ENCODE measurements at places on chromosomes 1 and 21. TPM values are rescaled to one million over a fixed set of nuclear protein-coding genes. Genes with fewer than 3 reads are reported as not detected.
A peak's percentile ranks its signal among the peaks of the same experiment; 100 is the strongest.

GRCh38 chr1:192631749-192632148, 4.2 kb upstream of the RGS13 start:
- H3K36me3 ChIP-seq: no peaks in the 10 kb centered on the region
- H3K4me1 ChIP-seq: peaks cover 11% of the 10 kb centered on the region
- H3K4me3 ChIP-seq: no peak overlapping the region
- H3K27ac ChIP-seq: no peak overlapping the region
- H3K27me3 ChIP-seq: no peaks in the 10 kb centered on the region

Gene PTPN22
- total RNA-seq: 0.82 TPM

GRCh38 chr21:44649521-44650100, 3.4 kb downstream of the KRTAP10-11 start:
- no peaks in the 10 kb centered on the region for H3K27me3 ChIP-seq
- H3K4me1 ChIP-seq: no peaks in the 10 kb centered on the region
- no peak overlapping the region for H3K27ac ChIP-seq
- H3K36me3 ChIP-seq: no peaks in the 10 kb centered on the region
- no peak for DNase-seq

- H3K4me3 ChIP-seq: no peak overlapping the region
- no peaks in the 10 kb centered on the region for H3K36me3 ChIP-seq
- no peaks in the 10 kb centered on the region for H3K27me3 ChIP-seq
- H3K27ac ChIP-seq: no peak overlapping the region
- DNase-seq: no peak
Observed at GRCh38 chr1:101174722-101175121, 62.1 kb upstream of the S1PR1 start.

Gene RPTN
- total RNA-seq: not detected

Gene ITLN2
- total RNA-seq: not detected

DNA sequence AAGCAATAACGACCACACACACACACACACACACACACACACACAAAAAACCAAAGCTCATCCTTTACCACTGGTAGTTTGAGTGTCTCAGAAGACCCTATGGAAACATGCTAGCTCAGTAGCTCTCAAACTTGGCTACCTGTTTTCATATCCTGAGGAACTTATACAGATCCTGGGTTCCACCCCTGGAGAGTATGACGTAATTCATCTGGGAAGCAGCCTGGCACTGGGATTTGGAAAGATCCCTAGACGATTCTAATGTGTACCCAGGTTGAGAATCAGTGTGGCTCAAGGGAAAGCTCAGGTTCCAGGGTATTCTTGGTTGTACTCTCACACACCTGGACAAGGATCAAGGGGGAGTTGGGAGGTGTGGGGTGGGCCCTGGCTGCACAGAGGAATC, 85.9 kb downstream of the SELENOF start:
- H3K27ac ChIP-seq: no peak overlapping the region
- no peaks in the 10 kb centered on the region for H3K36me3 ChIP-seq
- no peak overlapping the region for H3K4me3 ChIP-seq
- no peaks in the 10 kb centered on the region for H3K27me3 ChIP-seq
- no peaks in the 10 kb centered on the region for H3K4me1 ChIP-seq

- H3K4me1 ChIP-seq: no peaks in the 10 kb centered on the region
- H3K4me3 ChIP-seq: no peak overlapping the region
- no peaks in the 10 kb centered on the region for H3K27me3 ChIP-seq
- DNase-seq: no peak
- no peak overlapping the region for H3K27ac ChIP-seq
- no peaks in the 10 kb centered on the region for H3K36me3 ChIP-seq
Observed at GRCh38 chr1:71509051-71509595, 428.3 kb upstream of the ZRANB2 start.

DNA sequence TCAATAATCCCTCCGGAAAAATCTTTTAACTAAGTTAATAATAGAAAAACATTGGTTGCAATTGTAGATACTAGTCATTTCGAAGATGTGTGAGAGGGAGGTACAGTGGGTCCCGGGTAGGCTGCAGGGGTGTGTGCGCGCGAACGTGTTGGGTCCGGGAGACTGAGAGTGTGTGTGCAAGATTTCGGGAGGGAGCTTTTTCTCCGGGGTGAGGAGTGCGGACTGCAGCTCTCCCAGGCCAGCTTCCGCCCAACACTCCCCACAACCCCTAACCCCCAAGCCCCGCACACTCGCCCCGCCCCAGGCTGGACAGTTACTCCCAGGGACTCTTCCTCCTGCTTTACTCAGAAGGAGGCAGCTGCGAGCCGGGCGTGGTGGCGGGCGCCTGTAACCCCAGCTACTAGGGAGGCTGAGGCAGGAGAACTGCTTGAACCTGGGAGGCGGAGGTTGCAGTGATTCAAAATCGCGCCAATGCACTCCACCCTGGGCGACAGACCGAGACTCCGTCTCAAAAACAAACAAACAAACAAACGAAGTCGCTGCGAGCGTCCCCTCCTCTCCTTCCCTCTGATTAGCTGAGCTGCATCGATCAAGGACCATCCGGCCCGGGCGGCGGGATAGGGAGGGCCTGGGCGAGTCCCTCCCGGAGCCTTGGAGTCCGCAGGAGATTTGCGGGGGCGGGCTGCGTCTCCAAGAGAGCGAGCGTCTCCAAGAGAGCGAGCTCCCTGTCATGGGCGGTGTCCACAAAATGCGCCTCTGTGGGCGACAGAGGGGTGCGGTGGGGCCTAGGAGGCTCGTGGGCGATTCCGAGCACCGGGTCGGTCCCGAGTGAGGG, 28.3 kb upstream of the PPM1J start:
- H3K27me3 ChIP-seq: peaks cover 40% of the 10 kb centered on the region
- H3K27ac ChIP-seq: no peak overlapping the region
- H3K4me3 ChIP-seq: peak overlapping the region; percentile 43
- no peak for DNase-seq

DNA sequence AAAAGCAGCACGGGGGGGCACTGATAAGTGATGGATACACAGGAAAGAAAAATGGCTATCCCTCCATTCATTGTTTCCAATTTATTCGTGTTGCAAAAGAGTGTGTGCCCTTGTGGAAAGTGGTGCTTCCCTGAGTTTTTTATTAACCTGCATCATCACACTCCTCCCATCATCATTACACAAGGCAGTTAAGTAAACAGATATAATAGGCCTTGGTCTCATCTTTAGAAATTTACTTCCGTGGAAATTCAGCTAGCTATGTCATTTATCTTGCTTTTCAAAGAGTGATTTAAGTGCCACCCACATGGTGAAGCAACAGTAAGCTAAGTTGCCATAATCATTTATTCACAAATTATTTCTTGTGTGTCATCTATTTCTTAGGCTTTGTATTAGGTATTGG, 473.3 kb downstream of the NEGR1 start:
- no peaks in the 10 kb centered on the region for H3K27me3 ChIP-seq

Gene PHF13
- 8.4 TPM for total RNA-seq

DNA sequence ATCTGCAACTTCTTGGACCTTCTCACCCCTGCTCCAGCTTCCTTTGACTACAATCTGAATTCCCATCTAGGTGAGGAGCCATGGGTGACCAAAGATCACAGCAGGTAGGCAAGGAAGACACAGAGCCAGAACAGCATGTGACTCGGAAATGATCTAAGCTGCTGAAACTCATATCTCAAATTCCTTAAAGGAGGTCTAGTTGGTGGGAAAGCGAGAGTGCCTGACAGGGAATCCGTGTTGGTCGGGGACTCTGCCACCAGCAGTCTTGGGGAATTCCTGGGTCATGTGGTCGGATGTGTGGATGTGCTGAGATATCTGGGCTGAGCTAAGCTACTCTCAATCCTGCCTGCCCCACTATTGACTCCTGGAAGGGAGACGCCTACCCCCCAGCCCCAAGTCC, 3.2 kb upstream of the NUAK2 start:
- H3K4me3 ChIP-seq: no peak overlapping the region
- H3K36me3 ChIP-seq: no peaks in the 10 kb centered on the region
- peaks cover 16% of the 10 kb centered on the region for H3K27me3 ChIP-seq

DNA sequence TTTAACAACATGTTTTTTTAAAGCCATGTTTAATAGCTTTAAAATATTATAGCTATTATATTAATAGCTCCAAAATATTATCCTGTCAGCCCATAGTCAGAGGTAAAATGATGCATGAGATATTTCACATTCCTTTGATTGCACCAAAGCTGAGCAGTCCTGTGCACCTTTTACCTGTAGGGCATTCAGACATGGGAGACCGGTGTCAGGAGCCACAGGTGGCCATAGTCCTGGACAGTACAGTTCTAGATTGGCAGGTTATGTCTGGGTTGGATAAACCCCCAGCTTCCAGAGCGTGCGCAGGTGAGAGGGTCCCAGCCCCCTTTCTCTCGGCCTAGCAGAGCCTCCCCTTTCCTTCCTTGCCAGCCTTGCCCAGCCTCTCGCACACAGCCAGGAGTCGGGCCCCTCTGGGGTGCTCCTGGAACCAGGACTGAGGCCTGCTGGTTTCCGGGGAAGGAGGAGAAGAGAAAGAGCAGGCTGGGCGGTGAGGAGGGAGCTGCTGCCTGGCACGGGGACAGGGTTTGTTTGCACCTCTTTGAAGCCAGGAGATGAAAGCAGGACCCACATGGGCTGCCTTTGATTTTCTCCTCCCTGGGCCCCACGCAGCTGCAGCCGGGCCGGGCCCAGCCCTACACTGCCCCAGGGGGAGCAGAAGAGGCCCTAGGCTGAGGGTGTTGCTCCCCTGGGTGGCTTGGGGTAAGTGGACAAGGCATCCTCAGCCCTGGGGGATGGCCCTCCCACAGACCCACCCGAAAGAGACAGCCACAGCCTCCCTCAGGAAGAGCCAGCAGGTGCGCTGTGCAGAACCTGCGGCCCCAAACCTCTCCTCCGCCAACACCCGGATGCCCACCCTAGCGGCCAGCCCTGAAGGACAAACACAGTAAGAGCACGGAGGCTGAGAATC, 75.2 kb upstream of the TARDBP start:
- H3K4me3 ChIP-seq: no peak overlapping the region
- no peaks in the 10 kb centered on the region for H3K4me1 ChIP-seq
- no peaks in the 10 kb centered on the region for H3K36me3 ChIP-seq
- no peak for DNase-seq

Gene USP21
- 20.0 TPM for total RNA-seq

DNA sequence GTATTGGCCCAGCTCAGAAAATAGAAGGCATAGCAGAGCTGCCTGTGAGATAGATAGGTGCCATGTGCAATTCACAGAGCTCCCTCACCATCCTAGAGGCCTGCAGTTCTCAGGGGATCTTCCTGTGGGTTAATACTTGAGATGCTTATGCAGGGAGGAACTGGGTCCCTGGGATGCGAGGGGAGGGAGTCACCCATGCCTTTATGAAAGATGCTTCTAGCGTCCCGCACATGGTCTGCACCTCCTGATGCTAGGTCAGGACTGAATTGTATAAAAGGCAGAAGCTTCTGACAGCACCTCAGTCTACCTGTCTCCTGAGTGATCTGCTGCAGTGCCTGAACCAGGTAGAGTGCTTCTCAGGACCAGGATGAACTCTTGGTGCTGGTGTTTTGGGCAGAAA, at the start of gene LCE5A:
LCE5A (plus strand) TSS at position 301 of the 400 bp plus-strand sequence. CDS start 732 bp downstream, outside the sequence.
- no peak for DNase-seq
- no peak within 1 kb of the TSS for H3K27ac ChIP-seq
- peaks cover 17% of the 10 kb centered on the region for H3K27me3 ChIP-seq
- no peaks in the 10 kb centered on the region for H3K36me3 ChIP-seq
- H3K4me3 ChIP-seq: no peak within 1 kb of the TSS

Gene CELA3A
- 2.9 TPM for total RNA-seq

DNA sequence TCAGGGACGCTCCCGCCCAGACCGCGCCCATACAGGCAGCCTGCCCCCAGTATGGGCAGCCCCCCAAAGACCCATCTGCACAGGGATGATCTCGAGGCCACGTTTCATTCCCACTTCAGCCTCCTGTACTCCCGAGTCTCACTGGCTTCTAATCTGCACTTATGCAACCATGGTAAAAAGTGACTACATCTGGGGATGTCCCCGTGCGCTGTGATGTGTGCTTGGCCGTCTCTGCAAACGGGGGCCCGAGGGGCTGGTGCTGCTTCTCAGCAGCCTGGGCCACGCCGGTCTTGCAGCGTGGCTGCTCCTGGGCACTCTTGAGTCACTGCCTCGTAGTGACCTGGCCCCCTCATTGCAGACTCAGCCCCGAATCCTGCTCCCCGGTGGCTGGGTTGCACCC, 17.4 kb upstream of the PLCH2 start:
- H3K27me3 ChIP-seq: peaks cover 10% of the 10 kb centered on the region
- peaks cover 8% of the 10 kb centered on the region for H3K4me1 ChIP-seq
- H3K27ac ChIP-seq: no peak overlapping the region
- H3K36me3 ChIP-seq: no peaks in the 10 kb centered on the region

GRCh38 chr1:20982316-20982715, 194.4 kb downstream of the EIF4G3 start:
- DNase-seq: no peak
- H3K27ac ChIP-seq: no peak overlapping the region
- H3K4me3 ChIP-seq: no peak overlapping the region
- H3K27me3 ChIP-seq: no peaks in the 10 kb centered on the region
- no peaks in the 10 kb centered on the region for H3K4me1 ChIP-seq

Gene VTCN1
- total RNA-seq: not detected

Gene RHOU
- 3.0 TPM for total RNA-seq

Gene SLC30A10
- not detected for total RNA-seq

Gene RBBP5
- 10.1 TPM for total RNA-seq

DNA sequence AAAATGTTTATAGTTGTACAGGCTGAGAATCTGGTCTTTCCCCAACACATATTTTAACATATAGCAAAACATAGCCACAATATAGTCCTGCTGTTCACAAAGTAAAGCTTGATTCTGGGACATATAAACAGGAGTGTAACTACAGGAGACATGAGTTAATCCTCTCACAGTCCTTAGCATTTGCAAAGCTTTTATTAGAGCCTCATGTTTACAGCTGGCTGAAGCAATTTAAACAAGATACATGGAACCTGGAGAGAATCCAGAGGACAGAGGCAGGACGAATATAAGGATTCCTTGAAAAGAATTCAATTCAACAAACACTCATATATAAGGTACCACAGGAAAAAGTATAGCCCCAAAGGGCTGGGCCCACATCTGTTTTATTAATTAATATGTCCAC, 163.4 kb downstream of the ADGRL4 start:
- DNase-seq: no peak
- no peaks in the 10 kb centered on the region for H3K27me3 ChIP-seq
- H3K36me3 ChIP-seq: no peaks in the 10 kb centered on the region
- no peak overlapping the region for H3K4me3 ChIP-seq
- H3K27ac ChIP-seq: no peak overlapping the region

- no peak for DNase-seq
- H3K4me3 ChIP-seq: no peak overlapping the region
- H3K4me1 ChIP-seq: peaks cover 6% of the 10 kb centered on the region
- no peaks in the 10 kb centered on the region for H3K36me3 ChIP-seq
- no peaks in the 10 kb centered on the region for H3K27me3 ChIP-seq
Observed at GRCh38 chr1:229148743-229149142, 122.2 kb upstream of the RAB4A start.

Gene PPP2R5A
- 69.2 TPM for total RNA-seq

Gene DIO1
- not detected for total RNA-seq

GRCh38 chr21:37940691-37941090, 24.4 kb upstream of the KCNJ6 start:
- no peak for DNase-seq
- H3K4me3 ChIP-seq: no peak overlapping the region
- no peaks in the 10 kb centered on the region for H3K27me3 ChIP-seq
- H3K27ac ChIP-seq: no peak overlapping the region
- peaks cover 5% of the 10 kb centered on the region for H3K4me1 ChIP-seq
- H3K36me3 ChIP-seq: no peaks in the 10 kb centered on the region

All from heart left ventricle (tissue), 16 donors.